Left ventricle myocardium superior (tissue), 1 donor: ENCODE measurements at places on chromosomes 16 and 17. TPM values are rescaled to one million over a fixed set of nuclear protein-coding genes. Genes with fewer than 3 reads are reported as not detected.

DNA sequence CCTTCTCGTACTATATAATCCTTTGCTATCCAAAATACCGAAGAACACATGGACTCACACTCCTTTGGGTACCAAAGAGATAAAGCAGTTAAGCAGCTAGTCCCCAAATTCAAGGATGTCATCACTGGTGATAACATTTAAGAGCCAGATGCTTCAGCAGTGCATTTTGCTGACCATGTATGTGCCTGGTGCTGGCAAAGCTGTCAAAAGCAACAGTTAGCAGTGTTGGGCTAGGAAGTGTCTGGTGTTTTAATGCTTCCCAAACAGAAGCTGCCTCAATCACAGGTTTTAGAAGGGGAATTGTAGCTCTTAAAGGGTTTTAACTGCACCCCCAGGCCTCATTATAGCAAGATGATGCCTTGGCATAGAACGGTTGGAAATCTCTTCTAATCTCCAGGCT, 4.7 kb downstream of the FAM117A start:
- no peak for DNase-seq

- no peak for DNase-seq
Measured at GRCh38 chr16:11682655-11683096, 14.4 kb downstream of the SNN start.

GRCh38 chr16:50081428-50082018, 15.8 kb downstream of the HEATR3 start:
- no peak for DNase-seq

GRCh38 chr16:58086381-58087208, 42.6 kb downstream of the CFAP20 start:
- no peak for DNase-seq

DNA sequence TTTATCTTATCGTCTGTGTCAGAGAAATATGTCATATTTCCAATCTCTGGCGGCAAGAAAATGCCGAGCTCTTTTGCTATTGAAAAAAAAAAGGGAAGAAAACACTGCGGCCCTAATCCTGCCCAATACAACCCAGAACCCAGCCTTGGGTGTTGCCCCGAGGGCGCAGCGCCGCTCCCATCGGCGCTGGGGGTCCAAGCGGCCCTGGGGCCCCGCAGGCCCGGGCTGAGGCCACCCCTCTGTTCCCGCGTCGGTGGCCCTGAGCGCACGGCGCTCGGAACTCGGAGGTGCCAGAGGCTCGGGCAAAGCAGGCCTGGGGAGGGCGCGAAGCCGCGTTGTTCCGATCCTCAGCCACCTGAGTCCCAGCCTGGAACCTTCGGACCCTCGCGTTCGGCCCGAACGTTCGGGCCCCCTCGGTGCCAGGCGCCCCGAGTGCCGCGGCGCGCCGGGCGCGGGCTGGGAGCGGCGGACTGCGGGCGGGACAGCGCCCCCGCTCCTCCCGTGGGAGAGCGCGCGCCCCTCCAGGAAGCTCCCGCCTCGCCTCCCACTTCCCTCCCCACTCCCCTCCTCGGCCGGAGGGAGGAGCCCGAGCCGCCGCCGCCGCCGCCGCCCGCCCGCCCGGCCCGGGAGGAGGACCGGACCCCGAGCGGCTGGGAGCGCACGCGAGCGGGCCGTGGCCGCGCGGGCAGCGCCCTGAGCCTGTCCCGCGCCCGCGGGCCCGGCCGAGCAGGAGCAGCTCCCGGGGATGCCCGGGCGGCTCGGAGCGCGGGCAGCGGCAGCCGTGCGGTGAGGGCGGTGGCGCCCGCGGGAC, at the start of gene CPNE2:
TSS of gene CPNE2 (plus strand) at position 609 of the 811 bp plus-strand sequence. CDS start 18,160 bp downstream, outside the sequence.
- DNase-seq = peak; percentile 81

DNA sequence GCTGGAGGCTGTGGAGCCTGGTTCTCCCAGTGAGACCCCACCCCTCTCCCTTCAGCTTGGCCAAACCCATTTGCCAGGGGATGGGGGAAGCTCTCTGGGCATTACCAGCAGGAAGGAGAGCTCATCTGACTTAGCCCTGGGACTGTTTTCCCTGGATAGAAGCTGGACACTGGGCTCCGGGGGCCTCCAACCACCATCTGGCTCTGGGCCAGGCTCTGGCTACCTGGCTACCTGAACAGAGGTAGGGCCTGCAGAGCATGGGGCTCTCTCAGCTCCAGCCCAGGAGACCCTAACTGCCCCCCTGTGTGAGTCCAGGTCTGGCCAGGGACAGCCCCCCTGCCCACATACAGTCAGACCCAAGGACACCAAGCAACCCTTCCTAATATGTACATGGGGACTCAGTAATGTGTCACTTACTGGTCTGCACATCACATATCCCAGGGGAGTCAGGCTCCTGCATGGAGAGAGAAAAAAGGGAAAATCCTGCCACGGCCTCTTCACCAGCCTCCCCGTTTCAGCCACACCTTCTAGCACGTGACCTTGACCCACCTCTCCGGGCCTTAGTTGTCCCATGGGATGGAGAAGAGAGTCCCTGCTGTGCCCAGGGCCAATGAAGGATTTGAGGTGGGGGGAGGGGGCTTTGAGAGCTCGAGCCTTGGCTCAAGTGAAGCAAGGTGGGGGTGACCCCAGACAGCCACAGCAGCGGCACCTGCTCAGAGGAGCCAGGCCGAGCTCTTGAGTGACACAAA, 13.8 kb downstream of the CNGB1 start:
- DNase-seq = no peak

GRCh38 chr17:71987634-71988033, 133.2 kb upstream of the SOX9 start:
- no peak for DNase-seq

DNA sequence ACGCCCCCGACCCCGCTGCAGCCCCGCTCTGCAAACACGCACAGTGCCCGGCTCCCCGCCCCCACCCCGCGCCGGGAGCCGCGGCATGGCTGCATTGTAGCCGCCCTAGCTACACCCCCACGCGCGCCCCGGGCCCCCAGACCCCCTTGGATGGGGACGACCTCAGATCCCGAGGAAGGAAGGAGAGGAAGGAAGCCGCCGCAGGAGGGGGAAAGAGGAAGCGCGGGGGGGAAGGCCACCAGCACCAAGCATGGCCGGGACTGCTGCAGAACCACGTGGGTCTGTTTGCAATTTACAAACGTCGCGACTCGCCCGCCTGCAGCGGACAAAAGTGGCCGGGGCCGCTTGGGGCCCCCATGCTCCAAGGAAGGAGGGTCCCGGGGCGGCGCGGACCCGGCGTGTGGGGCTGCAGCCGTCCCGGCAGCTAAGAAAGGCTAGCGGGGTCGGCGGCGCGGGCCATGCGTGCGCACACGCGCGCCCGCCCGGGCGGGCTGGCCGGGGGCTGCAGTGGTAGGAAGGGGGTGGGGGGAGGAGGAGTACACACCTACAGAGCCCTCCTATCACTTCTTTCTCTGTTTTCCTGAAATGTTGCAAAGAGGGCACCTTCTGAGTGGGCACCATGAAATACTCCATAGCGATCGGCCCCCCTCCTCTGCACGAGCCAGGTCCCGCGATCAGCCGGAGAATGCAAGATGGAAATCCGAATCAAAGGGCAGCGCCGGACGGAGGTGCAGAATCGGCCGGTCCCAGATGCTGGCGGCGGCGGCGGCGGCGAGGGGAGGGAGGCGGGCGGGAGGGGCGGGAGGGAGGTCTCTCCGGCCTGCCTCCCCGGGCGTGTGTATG, 488 bp downstream of the TFAP4 start:
- peak; percentile 69 for DNase-seq

- no peak for DNase-seq
Measured at GRCh38 chr17:77343031-77343800, 202.4 kb downstream of the SEC14L1 start.

DNA sequence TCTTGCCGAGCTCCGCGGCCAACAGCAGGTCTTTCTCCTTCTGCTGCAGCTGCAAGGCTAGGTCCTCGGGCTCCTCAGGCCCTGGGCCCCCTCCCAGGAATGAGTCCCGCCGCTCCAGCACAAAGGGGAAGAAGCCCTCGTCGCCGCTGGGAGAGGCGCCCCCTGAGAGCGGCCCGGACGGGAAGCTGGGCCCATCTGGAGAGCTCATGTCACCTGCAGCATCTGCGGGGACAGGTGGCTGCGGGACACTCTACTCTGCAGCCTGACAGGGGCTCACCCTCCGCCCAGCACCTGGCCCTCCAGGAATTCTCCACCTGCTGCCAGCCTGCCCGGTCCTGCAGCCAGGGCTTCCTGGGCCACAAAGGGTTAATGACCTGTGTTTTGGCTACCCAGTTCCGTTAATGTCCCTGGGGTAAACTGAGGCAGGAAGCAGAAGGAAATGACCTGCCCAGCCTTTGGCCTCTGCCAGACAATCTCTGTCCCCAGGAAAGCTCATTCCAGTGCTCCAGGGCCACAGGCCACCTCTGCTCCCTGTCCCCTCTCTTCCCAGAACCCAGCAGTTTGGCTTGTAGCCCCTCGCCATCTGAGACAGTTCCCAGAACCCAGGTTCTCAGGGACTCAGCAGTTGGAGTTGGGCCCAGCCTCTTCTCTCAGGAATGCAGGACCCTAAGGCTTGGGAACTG, 1.3 kb downstream of the BICDL2 start:
- no peak for DNase-seq

GRCh38 chr17:77054936-77055335, 85.8 kb upstream of the SEC14L1 start:
- no peak for DNase-seq

DNA sequence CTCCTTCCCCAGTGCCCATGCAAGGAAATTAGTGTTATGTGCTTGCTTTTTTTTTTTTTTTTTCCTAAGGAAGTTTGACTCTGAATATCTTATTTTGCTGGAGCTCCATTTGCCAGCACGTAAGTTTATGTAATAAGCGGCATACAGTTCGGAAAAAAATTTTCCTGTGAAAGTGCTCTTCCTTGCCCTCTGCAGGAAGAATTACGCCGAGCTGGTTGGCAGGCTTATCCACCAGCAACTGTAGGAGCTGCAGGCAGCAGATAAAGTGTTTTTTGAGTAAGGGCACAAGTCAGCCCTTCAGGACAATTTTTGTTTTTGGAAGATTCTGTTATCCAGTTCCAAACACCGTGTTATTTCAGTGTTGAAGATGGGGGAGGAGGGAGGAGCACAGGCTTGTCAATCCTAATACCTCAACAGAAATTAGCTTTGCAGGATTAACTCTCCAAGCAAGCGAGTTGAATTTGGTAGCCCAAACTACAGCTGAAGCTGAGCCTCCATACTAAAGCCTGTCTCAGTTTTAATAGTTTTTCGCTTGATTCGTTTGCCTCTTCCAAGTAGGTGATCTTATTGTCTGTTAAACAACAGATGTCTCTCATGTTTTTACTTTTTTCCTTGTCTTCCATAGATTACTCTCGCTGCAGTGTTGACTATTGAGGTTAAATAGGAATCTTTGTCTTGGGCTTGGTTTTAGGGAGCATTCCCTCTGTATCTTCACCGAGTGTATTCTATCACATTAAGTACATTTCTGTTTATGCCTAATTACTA, 1.1 kb downstream of the SPECC1 start:
- DNase-seq = peak; percentile 47

DNA sequence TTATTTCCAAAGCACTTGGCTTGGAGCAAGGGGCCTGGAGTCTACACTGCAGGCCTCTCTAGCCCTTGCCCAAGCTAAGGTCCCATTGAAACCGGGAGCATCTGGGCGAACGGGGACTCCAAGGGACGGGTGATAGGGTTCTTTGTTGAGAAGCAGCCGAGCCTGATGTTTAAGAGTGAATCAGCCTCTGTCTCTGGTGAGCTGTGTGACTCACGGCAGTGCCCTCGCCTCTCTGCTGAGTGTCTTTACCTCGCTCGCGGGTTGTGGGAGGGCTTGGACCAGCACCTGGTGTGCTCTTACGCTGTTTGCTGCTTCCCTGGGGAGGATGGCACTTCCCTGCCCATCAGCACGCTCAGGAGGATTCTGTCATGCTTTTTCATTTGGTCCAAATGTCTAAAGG, 1.3 kb downstream of the HGS start:
- no peak for DNase-seq

GRCh38 chr16:74275711-74276110, 20.9 kb upstream of the PSMD7 start:
- no peak for DNase-seq

GRCh38 chr17:66416207-66416940, 114.0 kb downstream of the PRKCA start:
- no peak for DNase-seq

DNA sequence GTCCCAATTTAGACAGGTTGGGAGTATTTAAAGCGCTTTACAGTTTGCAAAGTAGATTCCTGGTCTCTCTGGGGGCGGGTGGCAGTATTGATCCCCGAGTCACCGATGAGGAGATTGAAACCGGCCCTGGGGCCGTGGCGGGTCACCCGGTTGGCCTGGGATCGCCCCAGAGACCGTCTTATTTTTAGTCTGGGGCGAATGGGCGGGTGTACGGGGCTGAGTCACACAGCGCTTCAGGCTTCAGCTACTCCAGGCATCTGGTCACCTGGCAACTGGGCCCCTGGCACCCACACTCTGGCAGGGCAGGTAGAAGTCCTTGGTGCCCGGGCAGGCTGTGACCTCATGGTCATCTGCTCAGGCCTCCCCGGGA, 669 bp downstream of the MIEF2 start:
- peak; percentile 89 for DNase-seq

GRCh38 chr16:24318680-24319079, 62.5 kb downstream of the CACNG3 start:
- no peak for DNase-seq

- DNase-seq = no peak
Measured at GRCh38 chr16:18841833-18842525, 40.6 kb upstream of the ARL6IP1 start.

DNA sequence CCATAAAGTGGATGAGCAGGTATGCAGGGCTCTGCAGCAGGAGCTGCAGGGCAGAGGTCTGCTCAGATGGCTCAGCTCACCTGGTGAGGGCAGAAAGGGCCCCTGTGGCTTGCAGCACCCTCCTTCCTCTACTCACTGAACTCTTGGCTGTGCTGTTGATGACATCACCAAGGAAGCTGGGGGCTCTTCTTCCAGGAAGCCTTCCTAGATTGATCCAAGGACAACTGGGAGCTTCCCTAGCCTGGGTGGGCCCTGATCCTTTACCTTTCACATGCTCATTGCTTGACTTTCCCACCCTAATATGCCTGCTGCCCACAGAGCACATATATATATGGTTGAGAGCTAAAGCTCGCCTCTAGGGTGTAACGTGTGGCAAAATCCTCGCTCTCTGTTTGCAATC, 2.5 kb downstream of the KIF19 start:
- DNase-seq = no peak

DNA sequence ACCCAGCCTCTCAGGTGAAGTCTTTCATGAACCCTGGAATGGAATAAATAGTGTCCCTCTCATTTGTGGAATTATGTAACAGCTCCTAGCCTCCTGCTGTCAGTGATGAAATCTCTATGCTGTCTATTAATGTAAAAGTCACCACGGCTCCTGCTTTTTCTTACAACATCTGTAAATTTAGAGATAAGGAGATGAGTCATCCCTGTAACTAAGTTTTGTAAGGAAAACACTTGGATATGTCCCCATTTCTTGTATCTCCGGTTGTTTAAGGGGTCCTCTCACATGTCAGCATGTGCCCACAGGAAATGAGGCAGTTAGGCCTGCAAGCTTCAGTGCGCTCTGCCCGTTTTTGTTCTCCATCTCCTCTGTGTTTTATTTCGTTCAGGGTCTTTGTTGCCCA, 2.8 kb upstream of the NAT9 start:
- DNase-seq = no peak

- DNase-seq = no peak
Measured at GRCh38 chr17:44216694-44217093, 2.8 kb downstream of the UBTF start.

- no peak for DNase-seq
Measured at GRCh38 chr17:30573603-30574175, 96.5 kb downstream of the GOSR1 start.

Gene KRT39
- total RNA-seq = not detected

Gene LPO
- not detected for total RNA-seq

Gene KCNJ18
- total RNA-seq = not detected

Gene ABCC6
- total RNA-seq = 2.1 TPM

Gene NF1
- 37.8 TPM for total RNA-seq

Gene EPN3
- total RNA-seq = 33.4 TPM

Gene NSMCE1
- 34.2 TPM for total RNA-seq

Gene CAPNS2
- not detected for total RNA-seq

Gene VAT1L
- 17.7 TPM for total RNA-seq

Gene BEAN1
- 3.3 TPM for total RNA-seq

Gene GRAP
- total RNA-seq = 2.2 TPM
